ENCODE measurements at places on chromosomes 16 and 17.

GRCh38 chr16:57185446-57185944 lies 344 bp downstream of the PSME3IP1 start:
- no peak for DNase-seq

GRCh38 chr16:1580256-1580655 lies 31.6 kb downstream of the IFT140 start:
- no peak for DNase-seq

- no peak for DNase-seq
These were observed 102.8 kb downstream of the CMIP start for GRCh38 chr16:81547194-81547938.

DNA sequence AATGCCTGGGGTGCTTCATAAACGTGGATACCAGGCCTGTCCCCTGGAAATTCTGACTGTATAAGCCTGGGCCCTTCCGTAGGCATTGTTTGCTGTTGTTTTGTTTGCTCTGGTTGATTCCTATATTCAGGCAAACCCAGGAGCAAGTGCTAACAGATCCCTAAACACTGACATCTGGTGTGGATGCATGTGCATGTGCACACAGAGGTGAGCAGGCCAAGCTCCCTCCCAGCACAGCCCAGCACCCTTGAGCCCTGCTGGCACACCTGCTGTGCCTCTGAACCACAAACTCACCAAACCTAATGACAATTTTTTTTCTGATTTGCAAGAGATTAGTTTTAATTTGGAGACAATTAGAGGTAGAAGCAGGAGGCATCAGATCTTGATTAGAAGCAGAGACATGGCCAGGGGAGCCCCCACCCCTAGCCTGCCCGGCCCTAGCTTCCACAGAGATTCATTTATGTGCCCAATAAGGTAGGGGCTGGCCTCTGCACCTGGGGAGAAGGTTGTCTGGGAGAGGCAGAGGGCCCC lies 40.4 kb downstream of the TMEM132E start:
- no peak for DNase-seq

- no peak for DNase-seq
These were observed 135.4 kb upstream of the AXIN2 start for GRCh38 chr17:65696739-65697394.

GRCh38 chr17:81983639-81984373 lies 6.4 kb downstream of the ASPSCR1 start:
- DNase-seq: no peak

DNA sequence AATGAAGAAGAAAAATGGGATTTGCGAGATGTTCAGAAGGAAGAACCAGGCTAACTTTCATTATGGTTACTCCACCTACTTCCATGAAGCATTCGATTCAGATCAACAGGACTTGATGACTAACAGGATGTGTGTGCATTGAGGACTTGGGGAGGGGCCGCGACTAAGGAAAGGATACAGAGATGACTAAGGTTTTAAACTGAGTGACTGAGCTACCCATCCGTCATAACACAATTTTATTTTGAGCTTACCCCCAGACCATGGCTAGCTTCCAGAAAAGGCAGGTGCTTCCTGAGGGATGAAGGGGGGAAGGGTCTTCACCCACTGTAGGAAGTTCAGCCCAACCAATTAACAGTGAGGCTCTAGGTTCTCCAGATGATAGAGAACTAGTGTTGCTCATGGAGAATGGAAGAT lies 2.5 kb upstream of the CDYL2 start:
- no peak for DNase-seq

DNA sequence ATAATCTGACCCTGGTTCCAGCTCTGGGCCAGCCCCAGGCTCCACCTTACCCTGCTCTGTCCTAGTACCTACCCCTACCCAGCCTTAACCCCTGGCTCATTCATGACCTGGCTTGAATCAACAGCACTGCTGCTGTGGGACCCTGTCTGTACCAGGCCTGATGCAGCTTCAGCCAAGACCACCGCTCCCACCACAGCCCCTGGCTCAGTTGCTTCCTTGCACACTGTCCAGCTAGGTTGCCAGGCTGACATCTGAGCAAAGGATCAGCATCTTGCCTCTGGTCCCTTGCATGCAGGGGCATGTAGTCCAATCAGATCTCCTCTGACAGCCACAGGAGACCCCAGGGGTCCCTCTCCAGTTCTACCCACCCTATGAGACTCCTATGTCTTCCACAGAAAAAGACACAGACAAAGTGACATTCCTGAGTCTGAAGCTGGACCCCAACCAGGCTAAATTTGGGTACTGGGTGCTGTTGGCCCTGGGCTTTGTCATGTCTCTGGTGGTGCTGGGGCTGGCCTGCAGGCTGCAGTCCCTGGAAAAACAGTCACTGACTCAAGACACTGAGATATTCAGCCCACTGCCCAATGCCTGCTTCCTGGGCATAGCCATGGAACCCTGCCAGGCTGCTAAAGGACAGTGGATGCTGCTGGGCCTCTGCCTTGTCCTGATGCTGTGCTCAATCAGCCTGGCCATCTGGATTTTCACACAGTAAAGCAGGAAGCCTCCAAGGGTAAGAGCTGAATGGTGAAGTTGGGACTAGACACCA lies 3.9 kb upstream of the KCNH6 start:
- DNase-seq: no peak

Measured in cortex of kidney (tissue), 1 donor.